GM23248 (cell line): ENCODE measurements at places on chromosomes 5 and 9. TPM values are rescaled to one million over a fixed set of nuclear protein-coding genes. Genes with fewer than 3 reads are reported as not detected.

TMEM215 gene
- polyA plus RNA-seq: not detected in 2 replicates

NHP2 gene
- 232 and 237 TPM in 2 replicates for polyA plus RNA-seq

IFNA1 gene
- 1.1 and 1.6 TPM in 2 replicates for polyA plus RNA-seq

IFNE gene
- polyA plus RNA-seq: 0.80 and 1.3 TPM in 2 replicates

CARTPT gene
- polyA plus RNA-seq: not detected in 2 replicates
